Stimulated activated CD4-positive, alpha-beta T cell treated with anti-CD3 and anti-CD28 coated beads, Interleukin-4, amount 100 ng/mL, for 1 hour (primary cell): ENCODE measurements at places on chromosomes 6 and 20.
A peak's percentile ranks its signal among the peaks of the same experiment; 100 is the strongest.

DNA sequence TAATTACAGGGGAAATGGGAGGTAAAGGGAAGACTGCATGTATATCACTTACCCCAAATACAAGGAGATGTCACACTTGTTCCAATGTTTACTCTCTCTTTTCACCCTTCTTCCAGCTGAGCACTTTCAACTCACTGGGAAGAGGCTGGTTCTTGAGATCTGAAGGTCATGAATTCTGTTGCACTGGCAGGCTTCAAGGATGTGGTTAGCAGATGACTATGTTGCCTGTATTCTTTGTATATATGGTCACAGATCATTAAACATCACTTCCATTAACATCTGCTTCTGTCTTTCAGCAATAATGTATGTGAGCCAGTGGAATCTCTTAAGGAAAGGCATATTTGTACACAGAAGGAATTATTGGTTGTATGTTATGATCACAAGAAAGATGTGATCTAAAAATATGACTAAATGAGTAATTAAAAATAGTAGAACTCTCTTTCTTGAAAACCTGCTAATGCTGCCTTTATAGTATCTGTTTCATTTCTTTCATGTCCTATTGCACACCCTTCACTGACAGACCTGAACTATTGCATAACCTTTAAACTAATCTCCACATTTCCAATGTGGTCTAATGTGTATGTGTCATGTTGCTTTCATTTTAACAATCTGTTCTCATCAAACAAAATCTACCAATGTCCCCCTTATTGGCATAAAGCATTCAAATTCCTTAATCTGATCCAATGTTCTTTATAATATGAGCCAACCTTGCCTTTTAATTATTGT, 131.4 kb upstream of the EPHA7 start:
- no peak for DNase-seq

DNA sequence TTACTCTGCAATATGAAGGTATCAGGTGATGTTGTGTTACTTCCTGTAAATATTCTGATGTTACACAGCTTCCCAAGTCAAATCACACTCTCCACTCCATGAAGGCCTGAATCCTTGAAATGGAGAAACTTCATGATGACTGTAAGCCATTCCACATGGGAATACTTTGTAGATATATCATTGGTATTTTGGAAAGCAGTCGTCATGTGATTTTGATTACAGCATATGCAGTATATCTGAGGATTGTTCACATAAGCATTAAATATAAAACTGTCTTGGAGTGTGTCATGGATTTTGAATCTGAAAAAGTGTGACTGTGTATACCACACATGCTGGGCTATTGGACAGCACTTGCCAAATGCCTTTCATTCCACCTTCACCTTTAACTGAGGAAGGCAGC, 118.3 kb upstream of the EXOC2 start:
- DNase-seq: no peak

DNA sequence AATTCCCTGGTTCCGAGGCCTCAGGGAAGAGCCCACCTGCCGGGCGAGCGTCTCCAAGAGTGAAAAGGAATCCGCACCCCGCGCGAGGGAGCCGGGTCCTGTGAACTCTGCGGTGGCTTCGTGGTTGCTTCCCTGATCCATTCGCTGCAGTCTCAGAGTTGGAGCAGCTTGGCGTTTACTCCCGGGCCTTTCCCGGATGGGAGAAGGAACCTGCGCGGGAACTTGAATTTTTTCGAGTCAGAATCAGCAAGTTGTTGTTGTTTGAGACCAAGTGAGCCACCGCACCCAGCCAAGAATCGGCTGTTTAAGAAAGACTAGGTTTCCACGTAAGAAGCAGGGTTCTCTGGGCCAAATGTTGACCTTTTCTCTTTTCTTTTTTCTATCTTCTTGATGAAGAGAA, 12.9 kb downstream of the PRSS16 start:
- no peak for DNase-seq

- DNase-seq: no peak
Measured at GRCh38 chr6:8658416-8658815, 223.1 kb upstream of the SLC35B3 start.

DNA sequence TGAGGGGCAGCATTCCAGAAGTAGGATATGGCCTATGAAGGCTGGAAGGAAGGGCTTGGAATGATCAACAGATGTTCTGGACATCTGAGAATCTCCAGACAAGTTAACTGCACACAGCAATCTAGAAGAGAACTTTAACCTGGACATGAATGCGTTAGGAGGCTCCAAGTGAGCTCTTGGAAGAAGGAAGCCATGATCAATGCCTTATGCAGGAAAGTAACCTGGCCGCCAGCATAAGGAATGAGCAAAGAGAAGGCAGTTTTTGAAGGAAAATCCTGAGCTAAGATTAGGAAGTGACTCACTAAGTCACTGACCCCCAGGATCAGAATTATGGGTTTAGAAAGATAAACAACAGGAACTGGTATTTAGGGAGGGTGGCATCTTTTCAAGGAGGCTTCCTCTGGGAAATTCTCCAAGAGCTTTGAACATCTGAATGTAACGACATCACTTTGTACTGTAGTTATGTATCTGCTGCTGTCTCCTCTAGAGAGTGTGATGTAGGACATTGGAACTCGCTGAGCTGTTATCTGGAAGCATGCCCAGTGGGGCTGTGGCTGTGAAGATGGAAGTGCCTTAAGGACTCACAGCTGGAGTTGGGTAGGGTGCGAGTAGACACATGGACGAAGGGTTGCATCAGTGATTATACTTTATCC, 236.8 kb downstream of the PACRG start:
- DNase-seq: no peak

GRCh38 chr6:30450909-30451841, 38.1 kb upstream of the HLA-E start:
- DNase-seq: peak; percentile 48

- DNase-seq: no peak
Measured at GRCh38 chr6:18640134-18640533, 253.0 kb downstream of the RNF144B start.

- DNase-seq: no peak
Measured at GRCh38 chr6:110319381-110319780, 38.8 kb downstream of the METTL24 start.

- no peak for DNase-seq
Measured at GRCh38 chr20:43680981-43681380, 14.1 kb downstream of the MYBL2 start.

GRCh38 chr6:137763886-137764285, 103.2 kb upstream of the TNFAIP3 start:
- DNase-seq: no peak

DNA sequence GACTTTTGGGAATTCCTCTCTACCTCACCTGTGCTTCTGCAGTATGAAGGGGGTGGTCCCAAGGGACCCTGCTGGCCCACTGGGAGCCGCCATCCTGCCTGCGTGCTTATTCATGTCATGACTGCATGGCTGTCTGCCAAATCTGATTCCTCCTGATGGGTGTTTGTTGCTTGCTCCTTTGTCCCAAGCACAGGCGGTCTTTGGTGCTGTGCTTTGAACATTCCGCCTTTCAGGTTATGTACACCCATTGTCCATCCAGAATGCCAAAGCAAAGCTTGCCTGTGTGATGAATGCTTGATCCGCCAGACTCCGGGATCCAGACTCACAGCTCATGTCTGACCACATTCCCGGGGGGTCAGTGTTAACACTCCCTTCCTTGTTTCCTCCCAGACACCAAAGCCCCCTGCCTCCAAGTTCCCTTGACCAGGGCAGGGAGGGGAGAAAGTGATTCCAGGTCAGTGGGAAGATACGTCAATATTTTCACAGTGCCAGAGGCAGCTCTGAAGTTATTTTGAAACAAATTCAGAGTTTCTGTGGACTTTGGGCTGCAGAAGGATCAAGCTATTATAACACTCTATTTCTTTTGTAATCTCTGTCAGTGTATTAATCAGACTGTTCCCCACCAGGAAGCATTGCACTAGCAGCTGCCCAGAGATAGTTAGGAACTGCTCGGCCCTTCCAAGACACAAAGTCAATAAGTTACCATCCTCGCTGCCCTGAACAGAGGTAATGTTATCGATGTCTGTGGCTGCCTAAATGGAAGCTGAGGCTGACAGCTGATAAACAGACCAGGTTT, 9.5 kb downstream of the DAAM2 start:
- DNase-seq: no peak

GRCh38 chr20:35877611-35878010, 76.7 kb downstream of the SCAND1 start:
- no peak for DNase-seq

DNA sequence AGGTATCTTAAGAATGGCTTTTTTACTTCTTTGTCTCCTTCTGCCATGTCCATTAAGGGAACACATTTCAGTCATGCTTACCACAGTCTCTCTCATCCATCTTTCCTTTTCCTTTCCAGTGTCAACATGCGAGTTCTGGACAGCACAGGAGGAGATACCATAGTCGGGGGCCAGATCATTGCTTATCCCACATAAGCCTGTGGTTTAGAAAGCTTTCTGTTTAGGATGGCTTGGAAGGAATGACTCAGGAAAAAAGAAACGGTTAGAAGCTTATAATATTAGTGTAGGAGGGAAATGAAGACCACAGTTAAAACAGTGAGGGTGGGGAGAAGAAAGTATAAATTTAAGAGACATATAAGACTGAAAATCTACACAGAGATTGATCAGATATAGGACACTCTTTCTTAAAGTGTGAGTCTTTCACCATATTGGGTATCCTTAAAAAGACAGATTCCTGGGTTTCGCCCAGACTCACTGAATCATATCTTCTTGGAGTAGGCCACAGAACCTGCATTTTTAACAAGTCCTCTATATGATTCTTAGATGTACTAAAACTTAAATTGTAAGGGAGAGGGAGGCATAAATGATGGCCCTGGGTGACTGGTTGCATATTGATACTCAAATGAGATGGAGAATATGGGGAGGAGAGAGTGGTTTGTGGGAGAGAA, 36.1 kb downstream of the DSE start:
- DNase-seq: no peak

GRCh38 chr6:67935976-67936477, 699.1 kb upstream of the ADGRB3 start:
- no peak for DNase-seq
